ENCODE measurements at places on chromosomes 1 and 21.

DNA sequence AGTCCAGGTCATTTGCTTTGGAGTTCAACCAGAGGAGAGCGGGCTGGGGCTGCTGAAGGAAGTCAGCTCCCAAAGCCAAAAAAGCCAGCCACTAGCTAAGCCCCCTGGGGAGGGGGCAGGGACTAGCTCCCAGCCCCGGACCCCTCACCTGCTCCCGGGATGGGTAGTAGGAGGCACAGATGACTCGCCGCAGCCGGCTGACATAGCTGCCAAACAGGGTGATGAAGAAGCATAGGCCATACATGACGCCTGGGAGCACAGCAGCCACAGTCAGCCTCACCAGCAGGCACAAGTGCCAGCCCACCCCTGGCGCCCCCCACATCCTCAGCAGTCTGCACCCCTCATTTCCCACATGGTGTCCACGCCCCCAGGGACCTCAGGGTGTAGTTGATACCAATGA is 7.4 kb downstream of the DCST2 start:
- DNase-seq, result no peak

- DNase-seq, result no peak
Observed at GRCh38 chr1:70930062-70930461, 117.6 kb downstream of the PTGER3 start.

DNA sequence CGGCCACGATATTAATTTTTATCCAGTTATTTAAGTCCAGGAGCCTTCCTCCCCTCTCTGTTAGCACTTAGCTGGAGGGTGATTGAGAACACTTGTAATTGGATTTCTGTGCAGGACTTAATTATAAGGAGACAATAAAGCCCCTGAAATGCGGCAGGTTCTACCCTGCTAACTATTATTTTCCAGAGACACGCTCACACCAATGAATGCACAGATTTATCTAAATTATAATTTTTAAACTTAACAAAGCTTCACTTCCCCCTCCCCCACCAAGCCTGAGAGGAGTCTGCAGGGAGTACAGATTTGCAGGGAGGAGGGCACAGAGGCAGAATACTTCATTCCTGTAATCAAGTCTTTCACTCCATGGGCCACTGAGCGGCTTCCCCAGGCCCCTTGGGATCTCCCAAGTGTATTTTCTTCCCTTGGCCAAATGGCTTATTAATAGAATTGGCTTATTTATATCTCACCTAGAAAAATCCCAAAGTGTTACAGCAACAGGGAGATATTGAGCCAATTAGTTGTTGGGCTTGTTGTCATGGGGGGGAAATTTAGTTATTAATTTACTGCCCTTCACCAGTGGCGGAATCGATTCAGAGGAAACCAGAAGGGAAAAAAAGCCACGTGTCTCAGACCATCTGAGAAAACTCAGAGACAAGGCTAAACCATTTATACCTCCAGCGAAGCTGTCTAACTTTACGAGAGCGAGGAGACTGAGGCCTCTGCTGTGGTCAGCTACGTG is 99.0 kb upstream of the CD34 start:
- DNase-seq, result no peak

DNA sequence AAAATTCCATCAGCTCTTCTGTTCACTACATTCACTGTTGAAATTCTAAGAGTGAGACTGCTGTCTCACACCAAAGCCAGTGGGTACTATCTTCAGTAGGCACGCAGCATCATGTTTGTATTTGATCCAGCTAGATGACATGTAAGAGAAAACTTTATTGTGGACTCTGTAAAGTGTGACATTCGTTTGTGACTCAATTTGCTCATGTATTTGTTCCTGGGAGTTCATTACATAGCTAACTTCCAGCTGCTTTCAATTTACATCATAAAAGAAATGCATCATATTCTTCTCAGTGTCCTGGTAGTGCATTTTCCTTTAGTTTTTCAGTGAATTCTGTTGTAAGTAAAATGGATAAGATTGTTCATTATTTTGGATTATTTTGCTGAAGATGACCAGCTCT is 31.4 kb downstream of the CTH start:
- DNase-seq, result no peak

DNA sequence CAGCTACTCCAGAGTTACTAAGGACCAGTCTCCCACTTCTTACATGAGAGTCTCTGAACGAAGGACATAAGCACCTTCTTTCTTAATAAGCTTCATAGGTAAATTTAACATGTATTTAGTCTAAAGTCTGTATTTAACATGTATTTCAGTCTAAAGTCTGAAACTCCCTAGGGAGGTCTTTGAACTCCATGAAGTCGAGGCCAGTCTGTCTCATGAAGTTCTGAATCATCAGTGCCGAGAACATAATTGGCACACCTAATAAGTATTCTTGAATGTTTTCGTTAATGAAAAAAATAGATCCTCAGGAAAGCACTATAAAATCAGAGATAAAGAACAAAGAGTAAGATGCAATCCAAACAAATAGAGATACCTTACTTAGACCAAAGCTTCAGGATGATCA is 945.5 kb downstream of the TTLL7 start:
- DNase-seq, result no peak

- DNase-seq, result no peak
Observed at GRCh38 chr1:9079988-9080704, 10.7 kb upstream of the SLC2A5 start.

- DNase-seq, result no peak
Observed at GRCh38 chr21:34885626-34886239, 163.4 kb downstream of the RUNX1 start.

- DNase-seq, result no peak
Observed at GRCh38 chr1:20380616-20381035, 90.0 kb downstream of the VWA5B1 start.

Data from SW 1271 (cell line).